ENCODE measurements at places on chromosomes 1 and 21.

DNA sequence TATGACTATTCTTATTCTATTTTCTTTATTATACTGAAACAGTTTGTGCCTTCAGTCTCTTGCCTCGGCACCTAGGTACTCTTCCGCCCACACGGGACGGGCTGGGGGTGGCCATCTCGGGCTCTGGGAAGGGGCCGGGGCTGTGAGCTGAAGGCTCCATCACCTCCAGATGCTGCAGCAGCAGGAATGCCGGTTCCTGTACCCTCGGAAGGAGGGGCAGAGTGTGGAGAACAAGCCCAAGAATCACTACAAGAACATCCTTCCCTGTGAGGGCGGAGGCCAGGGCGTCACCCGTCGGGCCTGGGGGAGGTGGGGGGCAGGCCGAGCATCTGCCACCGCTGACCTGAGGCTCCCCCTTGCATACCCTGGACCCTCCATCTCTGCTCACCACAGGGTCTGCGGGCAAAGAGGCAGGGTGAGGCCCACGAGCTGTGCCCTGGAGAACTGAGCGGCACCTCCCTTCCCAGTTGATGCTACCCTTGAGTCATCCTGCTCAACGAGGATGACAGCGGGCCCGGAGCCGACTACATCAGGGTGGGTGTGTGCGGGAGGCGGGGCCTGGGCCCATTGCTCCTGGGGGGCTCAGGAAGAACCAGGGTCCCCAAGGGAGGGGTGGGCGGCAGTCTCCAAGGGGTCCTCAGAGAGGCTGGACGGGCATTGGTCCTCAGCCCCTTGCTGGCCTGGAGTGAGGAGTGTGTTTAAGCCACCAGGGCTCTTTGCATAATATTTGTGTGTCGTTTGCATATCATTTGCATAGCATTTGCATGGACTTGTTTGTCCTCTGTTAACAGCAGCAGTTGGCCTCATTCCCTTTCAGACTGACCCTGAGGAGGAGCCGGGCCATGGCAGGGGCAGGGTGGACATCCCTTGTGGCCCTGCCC, 7.5 kb downstream of the RNF223 start:
- no peak for DNase-seq

GRCh38 chr1:27658951-27659496, 13.0 kb downstream of the IFI6 start:
- DNase-seq, result peak; percentile 26

DNA sequence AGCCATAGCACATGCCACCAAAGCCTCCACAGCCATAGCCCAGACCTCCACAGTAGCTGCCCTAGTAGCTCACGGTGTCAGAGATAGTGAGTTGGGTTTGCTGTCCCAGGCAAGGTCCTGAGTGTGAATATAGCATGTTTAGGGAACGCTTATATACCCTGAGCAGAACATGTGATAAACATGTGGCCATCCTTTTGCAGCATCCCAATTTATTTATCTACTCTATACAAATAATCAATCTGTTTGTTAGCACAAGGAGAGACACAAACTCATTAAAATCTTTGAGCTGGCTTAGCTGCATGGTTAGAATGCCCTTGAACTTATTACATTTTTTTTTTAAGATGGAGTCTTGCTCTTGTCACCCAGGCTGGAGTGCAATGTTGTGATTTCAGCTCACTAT, at the start of gene KRTAP19-2:
Gene KRTAP19-2 (minus strand): TSS at position 101 of the 400 bp plus-strand sequence. CDS start 88 bp downstream, at position 13.
- no peak for DNase-seq

DNA sequence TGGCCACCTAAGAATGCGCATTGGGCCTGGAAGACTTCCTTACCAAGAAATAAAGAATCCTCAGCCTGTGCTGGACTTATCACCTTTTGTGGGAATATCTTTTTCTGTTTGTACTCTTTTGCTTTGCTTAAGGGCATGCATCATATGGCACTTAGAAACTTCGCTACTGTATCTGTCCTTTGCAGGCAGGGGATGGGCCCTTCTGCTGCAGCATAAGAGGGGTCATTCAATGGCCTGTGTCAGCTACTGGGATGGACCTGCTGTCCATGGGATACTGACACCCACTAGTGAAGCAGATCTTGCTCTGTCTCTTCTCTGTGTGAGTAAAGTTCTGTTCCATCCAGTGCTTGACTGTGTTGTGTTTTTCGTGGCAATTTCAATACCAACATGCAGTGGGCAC, 239.0 kb upstream of the JUN start:
- no peak for DNase-seq

All from brain microvascular endothelial cell (primary cell).